SK-MEL-5 (cell line): ENCODE measurements at places on chromosomes 2 and 18.
A peak's percentile ranks its signal among the peaks of the same experiment; 100 is the strongest.

GRCh38 chr2:209451209-209451834 lies 27.5 kb downstream of the MAP2 start:
- DNase-seq = no peak

GRCh38 chr2:241035818-241036396 lies 37.5 kb downstream of the SNED1 start:
- DNase-seq = no peak

- DNase-seq = no peak
Measured at GRCh38 chr2:143704451-143705106, 575.4 kb downstream of the ARHGAP15 start.

DNA sequence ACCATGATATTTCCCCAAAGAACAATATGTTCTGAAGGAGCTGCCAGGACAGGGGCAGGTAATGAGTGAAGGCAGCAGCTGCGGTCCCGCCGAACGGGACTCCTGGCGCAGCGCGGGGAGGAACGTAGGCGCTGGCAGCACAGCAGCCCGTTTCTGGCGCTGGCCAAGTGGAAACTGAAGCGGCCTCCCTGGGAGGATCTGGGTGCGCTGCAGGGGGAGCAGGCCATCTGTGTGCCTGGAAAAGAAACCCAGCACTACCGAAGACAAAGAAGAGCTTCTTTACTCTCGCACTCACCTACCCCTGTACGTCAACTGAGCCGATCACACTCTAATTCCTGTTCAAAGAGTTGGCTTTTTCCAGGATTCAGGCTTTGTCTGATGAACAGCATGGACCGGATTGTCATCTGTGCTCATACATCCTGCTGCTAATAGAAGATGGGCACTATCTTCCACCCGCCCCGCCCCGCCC lies 11.8 kb downstream of the G6PC2 start:
- no peak for DNase-seq

DNA sequence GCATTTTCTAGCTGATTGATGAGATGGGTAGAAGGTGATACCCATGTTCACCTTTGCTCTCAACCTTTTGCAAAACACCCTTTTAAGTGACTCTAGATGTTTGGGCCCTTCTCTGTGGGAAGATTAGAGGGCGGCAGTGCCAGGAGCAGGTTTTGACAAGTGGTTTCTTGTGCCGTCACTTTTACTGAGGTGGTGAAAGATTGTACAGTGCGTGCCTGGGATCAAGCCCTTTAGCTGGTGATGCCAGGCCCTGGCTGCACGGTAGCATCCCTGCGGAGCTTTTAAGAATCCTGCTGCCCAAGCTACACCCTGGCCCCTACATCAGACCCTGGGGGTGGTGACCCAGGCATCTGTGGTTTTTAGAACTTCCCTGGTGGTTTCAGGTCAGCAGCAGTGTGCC lies 29.1 kb downstream of the MTCL1 start:
- DNase-seq = no peak

GRCh38 chr18:74702950-74703349 lies 105.3 kb downstream of the ZNF407 start:
- no peak for DNase-seq

- DNase-seq = no peak
Measured at GRCh38 chr2:59096973-59097372, 855.8 kb upstream of the FANCL start.

DNA sequence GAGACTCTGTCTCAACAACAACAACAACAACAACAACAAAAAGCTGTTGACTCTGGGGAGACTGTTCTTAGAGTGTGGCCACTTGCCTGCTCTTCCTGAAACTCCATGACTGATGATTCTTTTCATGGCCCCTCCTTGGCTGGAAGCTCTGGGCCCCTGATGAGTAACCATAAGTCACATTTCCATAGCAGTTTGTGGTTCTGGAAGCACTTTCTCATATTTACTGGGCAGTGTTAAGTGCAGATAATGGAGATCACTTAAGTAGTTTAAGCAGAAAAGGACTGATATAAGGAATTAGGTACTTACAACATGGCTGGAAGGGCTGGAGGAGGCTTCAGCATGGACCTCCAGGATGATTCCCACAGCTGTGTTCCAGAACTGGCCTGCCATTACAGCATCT lies 147.3 kb upstream of the DLX2 start:
- DNase-seq = no peak

GRCh38 chr2:240997856-240998705 lies at the start of gene SNED1:
SNED1 (plus strand) TSS chr2:240998618; CDS start chr2:240998838, 220 bp downstream.
- peak; percentile 64 for DNase-seq

- no peak for DNase-seq
Measured at GRCh38 chr2:194491409-194492115, 1165.5 kb upstream of the SLC39A10 start.

DNA sequence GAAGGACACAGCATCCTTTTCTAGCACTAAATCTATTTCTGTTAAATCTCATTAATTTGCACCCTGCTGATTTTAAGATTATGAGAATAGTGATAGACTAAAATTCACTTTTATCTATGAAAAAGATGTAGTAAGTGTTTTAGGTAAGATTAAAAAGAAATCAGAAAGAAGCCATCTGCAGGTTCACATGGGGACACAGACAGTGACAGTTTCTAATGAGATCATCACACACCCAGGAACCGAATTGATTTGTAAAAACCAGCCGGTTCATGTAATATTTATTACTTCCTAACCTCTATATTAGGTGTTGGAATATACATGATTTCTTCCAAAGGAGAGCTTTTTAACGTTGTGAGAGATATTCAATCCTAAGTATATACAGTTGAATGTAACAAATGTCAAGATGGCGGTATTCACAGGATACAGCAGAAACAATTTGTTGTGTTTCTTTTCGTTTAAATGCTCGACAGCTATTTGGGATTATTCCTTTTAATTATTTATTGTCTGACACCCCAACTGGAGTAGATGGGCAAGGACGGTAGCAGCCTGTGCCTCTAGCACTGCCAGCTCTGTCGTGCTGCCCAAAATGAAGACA lies 223.4 kb downstream of the CCDC102B start:
- DNase-seq = no peak

GRCh38 chr2:181364492-181365170 lies 92.6 kb upstream of the ITGA4 start:
- DNase-seq = no peak

DNA sequence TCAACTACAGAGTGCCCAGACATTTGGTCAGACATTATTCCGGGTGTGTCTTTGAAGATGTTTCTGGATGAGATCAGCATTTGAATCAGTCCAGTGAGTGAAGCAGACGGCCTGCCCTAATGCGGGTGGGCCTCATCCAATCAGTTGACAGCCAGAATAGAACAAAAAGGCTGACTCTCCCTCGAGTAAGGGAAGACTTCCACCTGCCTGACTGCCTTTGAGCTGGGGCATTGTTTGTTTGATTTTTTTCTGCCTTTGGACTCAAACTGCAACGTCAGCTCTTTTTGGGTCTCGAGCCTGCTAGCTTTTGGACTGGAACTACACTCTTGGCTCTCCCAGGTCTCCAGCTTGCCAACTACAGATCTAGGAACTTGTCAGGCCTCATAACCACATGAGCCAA lies 111.7 kb upstream of the AGAP1 start:
- no peak for DNase-seq

- DNase-seq = no peak
Measured at GRCh38 chr2:150192701-150193100, 294.8 kb downstream of the RND3 start.

DNA sequence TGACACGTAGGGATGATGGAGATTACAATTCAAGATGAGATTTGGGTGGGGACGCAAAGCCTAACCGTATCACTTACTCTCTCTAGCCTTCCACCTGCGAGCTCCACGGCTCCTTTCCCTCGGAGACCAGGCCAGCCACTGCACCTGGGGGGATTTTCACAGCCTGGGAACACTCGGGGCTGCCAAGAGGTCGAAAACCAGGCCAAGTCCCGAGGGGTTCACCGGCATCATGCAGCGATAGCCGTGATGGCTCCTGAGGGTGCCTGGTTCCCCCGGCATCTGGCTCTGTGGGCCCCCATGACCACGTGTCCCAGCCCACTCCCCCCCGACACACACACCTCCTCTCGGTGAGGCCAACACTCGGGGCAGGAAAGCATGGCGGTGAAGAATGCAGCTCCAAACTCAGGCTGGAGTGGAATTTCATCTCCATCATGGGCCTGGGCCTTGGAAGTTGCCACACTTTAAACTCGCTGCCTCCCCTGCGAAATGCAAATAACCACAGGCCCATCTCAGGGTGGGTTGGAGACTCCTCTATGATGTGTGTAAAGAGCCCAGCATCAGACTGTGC lies 32.6 kb downstream of the ADCY3 start:
- no peak for DNase-seq

- DNase-seq = no peak
Measured at GRCh38 chr2:120628248-120628647, 107.4 kb upstream of the GLI2 start.

DNA sequence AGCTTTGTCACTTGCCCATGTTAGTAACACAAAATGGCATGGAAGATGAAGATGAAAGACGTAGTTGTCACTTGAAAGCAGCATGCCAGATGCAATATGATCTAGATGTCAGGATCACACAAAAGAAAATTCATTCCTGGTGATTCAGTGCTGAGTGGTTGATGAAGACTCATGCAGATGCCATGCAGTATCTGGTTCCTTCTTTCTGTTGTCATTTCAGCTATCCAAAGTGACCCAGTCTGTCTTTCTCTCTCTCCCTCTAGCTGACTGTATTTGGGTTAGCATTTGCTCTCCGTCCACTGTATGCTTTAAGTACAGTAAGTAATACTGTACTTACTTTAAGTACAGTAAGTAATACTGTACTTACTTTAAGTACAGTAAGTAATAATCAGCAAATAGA lies 50.4 kb downstream of the TTN start:
- no peak for DNase-seq

- no peak for DNase-seq
Measured at GRCh38 chr18:41681138-41681880, 273.7 kb upstream of the PIK3C3 start.

DNA sequence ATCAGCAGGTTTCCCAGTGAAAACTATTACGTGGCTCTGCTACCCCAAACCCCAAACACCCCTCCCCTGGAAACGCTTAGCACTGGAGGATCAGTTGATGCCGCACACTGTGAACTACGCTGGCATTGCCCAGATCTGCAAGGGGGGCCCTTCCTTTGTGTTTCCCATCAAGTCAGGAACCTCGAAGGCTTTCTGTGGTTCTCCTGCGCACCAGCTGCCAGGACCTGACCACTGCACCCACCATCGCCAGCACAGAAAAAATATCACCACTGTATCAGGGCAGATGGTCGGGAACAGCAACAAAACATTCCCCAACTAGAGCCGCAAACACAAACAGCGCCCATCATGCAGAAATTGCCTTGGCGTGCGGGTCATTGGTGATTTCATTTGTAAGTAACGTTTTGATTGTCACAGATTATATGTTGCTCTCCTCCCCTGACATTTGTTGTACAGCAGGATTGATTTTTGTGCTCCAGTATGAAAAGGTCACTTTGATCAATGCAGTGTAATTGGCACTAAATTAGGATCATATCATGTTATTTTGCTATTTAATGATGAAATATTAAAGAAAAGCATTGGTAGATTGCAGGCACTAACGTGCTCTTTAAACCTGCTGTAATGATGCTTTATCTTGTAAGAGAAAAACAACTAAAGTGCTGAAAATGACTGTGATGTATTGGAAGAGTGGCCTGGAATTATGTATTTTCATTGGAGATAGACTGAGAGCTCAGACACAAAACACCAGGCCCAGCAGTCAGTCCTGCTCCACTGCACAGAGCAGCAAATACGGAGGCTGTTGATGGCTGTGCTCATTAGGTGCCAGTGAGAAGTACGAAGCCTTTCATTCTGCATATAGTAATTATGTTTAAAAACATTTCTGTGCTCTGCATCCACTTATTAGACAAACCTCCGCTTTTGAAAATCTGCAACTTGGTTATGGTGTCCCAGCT lies 833.2 kb upstream of the SALL3 start:
- DNase-seq = no peak

DNA sequence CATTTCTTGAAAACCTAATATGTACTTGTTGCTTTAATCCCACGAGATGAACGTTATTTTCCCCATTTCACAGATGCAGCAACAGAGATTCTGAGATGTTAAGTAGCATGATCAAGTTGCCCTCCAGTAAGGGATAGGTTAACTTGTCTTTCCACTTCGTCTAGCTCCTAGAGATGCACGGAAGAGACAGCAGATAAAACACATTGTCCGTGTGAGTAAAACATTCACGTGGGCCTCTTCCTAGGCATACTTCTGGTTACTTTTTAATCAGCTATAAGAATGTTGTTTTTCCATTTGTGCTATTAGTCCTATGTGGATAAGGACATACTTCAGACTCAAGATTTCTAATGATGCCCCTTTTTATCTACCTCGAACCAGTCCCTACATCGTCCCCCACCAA lies 1.2 kb upstream of the ARHGAP28 start:
- no peak for DNase-seq

DNA sequence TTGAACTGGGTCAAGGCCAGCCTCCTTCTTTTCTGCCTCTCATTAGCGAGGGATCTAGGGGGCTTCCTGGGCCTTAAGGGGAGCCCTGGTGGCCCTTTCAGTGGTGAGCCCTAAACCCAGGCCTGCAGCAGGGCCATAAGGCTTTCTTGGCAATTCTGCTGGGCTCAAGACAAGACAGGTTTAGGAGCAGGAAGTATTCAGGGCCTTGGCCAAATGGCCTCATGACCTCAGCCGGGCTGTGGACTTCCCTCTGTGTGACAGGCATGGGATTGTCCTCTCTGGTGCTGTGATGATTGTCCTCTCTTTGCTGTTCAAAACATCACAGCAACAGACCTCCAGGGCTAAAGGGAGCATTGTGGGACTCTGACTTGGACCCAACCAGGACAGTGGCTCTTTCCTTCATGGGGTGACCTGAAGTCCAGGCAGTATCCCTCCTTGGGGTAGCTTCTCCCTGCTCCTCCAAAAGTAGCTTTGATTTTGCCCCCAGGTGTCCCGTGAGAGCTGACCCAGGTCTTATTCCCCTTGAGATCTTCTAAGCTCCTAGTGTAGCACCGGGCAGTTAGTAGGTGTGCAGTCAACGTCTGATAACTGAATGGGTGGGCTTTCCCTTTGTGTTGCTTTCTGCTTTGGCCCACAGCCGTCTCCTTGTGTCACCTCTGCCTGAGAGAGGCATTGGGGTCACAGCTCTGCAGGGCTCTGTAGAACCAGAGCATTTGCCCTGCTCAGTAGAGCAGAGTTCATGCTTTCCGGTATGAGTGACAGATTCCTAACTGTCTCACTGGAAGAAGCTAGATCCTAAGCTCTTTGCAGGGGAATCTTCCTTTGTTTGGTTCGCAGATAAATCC lies 14.7 kb downstream of the FOSL2 start:
- DNase-seq = no peak

DNA sequence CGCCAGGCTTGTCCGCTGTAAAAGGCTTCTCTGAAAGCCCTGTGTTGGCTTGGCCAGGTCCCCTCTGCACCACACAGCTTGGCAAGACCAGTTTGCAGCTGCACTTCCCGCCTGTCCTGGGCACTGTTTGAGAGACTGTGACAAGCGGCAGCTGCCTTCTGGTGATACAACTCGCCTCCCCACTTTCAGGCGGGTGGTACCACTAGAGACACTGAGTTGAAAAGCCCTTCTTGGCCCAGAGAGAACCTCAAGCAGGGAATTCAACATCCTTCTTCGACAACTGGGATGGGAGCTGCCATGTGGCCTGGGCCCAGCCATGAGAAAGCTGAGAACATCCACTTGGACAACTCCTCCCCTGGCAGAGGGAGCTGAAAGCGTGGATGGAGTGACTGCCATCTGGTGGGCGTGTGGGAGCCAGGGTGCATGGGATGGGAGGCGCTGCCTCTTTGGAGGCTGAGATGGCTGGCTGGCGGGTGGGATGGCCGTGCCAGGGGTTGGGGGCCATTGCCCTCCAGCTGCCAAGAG lies 125.5 kb upstream of the REV1 start:
- peak; percentile 24 for DNase-seq

GRCh38 chr18:29004921-29005320 lies 828.0 kb upstream of the CDH2 start:
- no peak for DNase-seq

GRCh38 chr2:181077128-181077709 lies 96.8 kb downstream of the UBE2E3 start:
- DNase-seq = peak; percentile 70
